ENCODE measurements at places on chromosomes 1 and 21.

DNA sequence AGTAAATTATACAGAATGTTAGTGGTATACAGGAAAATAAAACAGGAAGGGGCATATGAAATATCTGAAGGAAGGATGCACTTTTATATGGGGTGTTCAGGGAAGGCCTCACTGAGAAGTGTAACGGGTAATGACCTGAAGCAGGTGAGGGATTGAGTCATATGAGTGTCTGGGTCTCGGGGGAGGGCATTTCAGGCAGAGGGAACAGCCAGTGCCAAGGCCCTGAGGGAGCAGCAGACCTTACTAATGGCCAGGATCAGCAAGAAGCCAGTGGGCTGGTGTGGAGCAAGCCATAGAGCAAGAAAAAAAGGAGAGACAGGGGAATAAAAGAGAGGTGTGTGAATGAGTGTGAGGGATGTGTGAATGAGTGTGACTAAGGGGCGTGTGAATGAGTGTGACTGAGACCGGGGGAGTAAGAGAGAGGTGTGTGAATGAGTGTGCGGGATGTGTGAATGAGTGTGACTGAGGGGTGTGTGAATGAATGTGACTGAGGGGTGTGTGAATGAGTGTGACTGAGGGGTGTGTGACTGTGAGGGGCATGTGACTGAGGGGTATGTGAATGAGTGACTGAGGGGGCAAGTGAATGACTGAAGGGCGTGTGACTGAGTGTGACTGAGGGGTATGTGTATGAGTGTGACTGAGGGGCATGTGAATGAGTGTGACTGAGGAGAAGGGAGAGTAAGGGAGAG, 107.2 kb downstream of the GLIS1 start:
- DNase-seq = no peak

DNA sequence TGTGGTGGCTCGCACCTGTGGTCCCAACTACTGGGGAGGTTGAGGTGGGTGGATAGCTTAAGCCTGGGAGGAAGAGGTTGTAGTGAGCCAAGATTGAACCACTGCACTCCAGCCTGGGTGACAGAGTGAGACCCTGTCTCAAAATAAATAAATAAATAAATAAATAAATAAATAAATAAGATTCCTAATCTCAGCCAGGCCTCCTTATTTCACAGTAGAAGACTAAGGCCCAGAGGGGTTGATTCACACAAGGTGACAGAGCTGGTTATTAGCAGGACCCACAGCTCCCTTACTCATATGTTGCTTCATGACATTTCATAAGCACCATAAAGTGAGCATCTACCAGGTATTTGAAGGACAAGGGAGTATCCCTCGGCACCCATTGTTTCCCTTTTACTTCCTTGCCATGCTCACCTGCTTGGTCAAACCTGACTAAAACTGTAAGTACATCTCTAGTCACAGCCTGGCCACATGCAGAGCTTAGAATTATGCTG, 32.7 kb downstream of the ALG14 start:
- DNase-seq = no peak

DNA sequence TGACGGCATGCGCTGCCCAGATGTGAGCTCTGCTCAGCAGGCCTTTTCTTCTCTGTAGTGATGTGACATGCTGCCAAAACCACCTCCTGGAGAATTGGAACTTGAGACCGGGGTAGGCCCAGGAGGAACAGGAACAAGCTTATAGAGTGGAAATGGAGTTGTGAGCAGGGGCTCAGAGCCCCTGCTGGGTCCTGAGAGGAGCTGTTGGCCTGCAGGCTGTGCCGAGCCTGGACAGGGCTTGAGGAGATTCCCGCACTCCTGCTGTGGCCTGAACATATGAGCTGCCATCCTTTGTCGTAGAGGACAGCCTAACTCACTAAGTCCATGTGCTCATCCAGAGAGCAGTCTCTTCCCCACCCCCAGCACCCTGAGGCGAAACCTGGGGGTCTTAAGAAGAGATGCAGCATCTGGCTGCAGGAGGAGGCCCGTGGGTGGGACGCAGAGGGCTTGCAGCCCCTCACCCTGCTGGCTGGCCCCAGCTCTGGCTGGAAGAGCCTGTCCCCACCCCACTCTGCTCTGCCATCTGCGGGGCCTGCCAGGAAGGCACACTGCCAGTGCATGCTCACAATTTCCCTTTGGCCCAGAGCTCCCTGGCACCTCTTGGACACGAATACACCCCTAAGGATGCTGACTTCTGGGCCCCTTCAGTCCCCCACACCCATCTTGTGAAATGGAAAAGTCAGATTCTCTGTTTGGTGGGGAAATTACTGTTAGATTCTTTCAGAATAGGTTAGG, 42.5 kb downstream of the PTPRF start:
- DNase-seq = no peak

- DNase-seq = no peak
Observed at GRCh38 chr21:39107739-39108138, 75.5 kb downstream of the PSMG1 start.

DNA sequence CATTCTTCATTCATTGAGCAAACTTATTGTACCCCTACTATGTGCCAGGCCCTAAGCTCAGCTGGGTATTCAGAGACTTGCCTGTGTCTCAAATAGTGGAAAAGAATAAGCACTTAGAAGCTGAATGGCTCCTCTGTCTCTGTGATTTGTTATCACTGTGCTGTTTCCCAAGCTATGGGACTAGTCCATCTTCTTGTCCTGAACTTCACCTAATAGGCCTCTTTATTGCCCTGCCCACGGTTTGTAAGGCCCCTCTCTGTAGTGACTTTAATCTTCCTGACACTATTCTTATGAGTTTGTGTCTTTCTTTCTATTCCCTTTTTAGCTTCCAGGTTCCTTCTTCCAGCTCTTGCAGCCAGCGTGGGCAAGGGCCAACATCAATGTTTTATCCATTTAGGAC, 85.4 kb upstream of the LPGAT1 start:
- no peak for DNase-seq

GRCh38 chr1:26848941-26849774, 13.8 kb upstream of the SFN start:
- no peak for DNase-seq

DNA sequence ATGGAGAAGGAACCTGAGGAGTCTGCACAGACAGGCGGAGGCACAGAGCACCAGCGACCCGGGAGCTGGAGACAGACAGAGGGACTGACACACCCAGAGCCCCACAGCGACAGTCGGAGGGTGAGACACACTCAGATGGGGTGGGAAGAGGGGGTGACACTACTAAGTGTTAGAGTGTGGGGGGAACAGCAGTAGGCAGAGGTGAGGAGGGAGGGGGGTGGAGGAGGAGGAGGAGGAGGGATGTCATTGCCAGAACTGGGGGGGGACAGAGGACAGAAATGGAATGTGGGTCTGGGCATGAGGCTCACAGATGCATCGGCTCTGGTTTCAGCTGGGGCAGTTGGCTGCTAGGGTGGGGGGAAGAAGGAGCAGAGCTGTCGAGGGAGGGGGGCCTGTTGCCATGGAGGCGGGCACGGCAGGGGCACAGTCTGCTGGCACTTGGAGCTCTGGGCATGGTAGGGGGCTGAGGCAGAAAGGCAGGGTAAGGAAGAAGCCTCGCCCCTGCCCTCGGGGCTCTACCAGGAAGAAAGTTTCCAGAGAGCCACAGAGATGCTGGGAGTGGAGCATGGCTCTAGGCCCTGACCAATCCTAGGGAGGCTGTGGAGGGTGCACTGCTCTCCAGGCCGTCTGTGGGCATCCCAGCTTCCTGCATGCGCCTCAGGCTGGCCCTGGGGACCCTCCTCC, 37.3 kb downstream of the AHDC1 start:
- DNase-seq = no peak

- DNase-seq = no peak
Observed at GRCh38 chr21:44802396-44803153, 955 bp upstream of the UBE2G2 start.

GRCh38 chr1:23908453-23909341, 4.5 kb downstream of the CNR2 start:
- DNase-seq = no peak
